Kidney epithelial cell (primary cell): ENCODE measurements at places on chromosomes 12 and 14.

DNA sequence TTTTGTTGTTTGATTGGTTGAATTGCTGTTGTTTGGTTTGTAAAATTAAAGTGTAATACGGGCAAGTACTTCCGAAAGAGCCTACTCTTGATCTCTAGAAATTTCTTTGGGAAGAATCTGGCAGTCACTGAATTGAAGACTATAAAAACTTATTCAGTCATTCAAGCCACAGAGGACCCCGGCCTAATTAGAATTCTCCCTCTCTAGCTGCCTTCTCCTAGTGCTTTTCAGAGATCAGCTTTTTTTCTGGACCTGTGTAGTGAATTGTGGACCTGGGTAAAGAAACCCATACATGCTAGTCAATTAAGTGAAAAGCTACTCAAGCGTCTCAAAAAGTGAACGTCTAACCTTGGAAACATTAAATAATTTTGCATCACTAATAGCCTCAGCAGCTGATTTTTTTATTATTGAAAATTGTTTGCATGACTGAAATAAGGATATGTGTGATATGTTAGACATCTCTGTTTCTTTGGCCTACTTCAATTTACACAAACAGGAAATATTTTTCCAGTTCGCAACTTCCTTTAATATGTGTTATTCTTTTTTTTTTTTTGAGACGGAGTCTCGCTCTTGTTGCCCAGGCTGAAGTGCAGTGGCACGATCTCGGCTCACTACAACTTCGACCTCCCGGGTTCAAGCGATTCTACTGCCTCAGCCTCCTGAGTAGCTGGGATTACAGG, 27.2 kb downstream of the EFCAB11 start:
- DNase-seq = no peak

- no peak for DNase-seq
Observed at GRCh38 chr12:60251091-60251490, 655.3 kb downstream of the SLC16A7 start.

- no peak for DNase-seq
Observed at GRCh38 chr14:82667501-82667900, 1133.8 kb upstream of the SEL1L start.

- DNase-seq = no peak
Observed at GRCh38 chr14:105830171-105830570, 303.8 kb downstream of the TMEM121 start.

DNA sequence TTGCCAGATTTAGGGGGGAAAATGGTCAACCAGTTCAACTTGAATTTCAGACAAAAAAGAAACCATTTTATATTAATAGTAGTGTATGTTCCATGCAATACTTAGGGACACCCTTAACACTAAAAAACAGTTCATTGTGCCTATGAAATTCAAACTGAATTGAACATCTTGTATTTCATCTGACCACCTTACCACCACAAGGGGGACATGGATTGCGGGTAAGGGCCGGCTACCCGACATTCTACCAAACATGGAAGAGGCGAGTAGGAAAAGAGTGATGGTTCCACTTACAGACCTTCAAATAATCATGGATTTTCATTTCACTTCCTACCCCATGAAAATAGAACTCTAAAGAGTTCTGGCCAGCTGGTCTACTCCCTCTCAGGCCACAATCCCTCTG, 10.3 kb upstream of the STK38L start:
- no peak for DNase-seq

- peak; percentile 93 for DNase-seq
Observed at GRCh38 chr12:114684098-114684869, at the start of gene TBX3. Gene TBX3 (minus strand): TSS chr12:114684175. CDS start chr12:114683200, 975 bp downstream.

DNA sequence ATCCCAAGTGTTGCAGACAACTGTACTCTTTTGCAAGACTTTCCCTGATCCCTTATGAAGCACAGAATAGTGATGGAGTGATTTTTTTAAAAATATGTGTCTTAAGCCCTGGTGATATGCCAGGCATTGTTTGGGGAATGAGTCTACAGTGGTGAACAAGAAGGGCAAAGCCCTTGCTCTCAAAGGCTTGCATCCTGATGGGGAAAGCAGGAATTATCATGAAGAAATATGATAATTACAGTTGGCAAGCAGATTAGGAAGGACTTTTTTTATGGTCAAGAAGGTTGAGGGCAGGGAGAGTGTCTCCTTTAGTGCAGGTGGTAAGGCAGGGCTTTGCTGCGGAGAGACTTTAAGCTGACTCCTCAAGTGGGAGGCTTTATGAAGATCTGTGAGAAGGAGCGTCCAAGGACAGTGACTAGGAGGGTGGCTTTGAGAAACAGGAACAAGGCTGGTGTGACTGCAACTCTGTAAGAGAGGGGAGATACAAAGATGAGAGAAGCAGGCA, 100.2 kb downstream of the SYNE2 start:
- no peak for DNase-seq

DNA sequence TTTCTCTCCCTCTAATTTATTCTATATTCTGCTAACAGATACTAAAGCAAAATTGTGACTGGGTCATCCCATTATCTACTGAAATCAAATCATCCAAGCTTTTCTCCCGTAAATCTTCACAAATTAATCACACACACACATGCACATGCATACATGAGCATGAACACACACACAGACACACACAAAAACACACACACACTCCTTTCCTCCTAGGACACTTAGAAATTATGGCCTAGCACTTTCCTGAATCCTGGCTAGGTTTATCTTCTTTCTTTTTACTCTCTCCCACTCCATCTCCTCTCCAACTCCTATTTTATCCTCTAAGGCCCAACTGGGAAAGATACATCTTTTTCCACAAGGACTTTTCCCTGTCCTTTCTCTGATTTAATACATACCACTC, 255.6 kb upstream of the G2E3 start:
- DNase-seq = no peak

GRCh38 chr14:64501411-64502171, 2.0 kb downstream of the ZBTB25 start:
- DNase-seq = no peak

- no peak for DNase-seq
Observed at GRCh38 chr12:105218434-105218833, 17.5 kb downstream of the APPL2 start.

- DNase-seq = no peak
Observed at GRCh38 chr14:67704484-67705089, 2.9 kb downstream of the RDH12 start.

DNA sequence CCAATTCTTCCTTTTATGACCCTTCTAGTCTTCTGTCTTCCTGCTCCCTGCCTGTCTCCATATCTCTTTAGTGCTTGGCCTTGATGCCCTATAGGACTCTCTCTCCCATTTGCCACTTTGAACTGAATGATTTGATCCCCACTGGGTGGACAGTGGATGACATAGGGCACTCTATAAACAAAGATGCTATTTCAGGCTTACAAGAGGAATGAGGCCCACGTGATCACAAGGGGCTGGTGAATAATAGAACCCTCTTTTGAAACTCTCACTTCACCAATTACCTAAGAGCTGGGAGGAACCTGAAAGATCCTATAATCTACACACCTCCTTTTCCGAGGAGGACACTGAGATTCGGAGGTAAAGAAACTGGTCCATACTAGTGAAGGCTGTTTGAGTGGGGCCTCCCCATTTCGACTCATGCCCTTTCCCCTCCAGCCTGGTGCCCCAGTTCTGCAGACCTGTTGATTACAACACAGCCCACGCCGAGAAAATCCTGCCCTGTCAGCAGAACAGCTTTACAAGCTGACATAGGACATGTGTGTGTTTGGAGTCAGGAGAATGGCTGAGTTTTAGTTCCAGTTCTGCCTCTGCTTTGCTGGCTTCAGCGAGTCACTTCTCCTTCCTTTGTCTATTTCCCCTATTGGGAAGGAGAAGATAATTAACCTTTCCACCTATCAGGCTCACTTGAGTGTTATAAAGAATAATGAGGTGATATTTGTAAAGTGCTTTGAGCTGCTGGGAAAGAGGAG, 400.3 kb downstream of the ZFP36L1 start:
- DNase-seq = no peak

DNA sequence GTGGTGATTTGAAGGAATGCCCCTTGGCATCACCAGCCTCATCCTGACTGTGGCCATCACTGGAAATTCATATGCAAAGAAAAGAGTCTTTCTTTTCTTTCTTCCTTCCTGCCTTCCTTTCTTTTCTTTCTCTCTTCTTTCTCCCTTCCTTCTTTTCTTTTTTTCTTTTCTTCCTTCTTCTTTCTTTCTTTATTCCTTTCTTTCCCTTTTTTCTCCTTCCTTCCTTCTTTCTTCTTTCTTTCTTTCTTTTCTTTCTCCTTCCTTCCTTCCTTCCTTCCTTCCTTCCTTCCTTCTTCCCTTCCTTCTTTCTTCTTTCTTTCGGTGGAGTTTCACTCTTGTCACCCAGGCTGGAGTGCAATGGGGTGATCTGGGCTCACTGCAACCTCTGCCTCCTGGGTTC, 58.0 kb upstream of the TMEM132D start:
- no peak for DNase-seq

- DNase-seq = no peak
Observed at GRCh38 chr12:43210485-43211192, 341.4 kb downstream of the ADAMTS20 start.

DNA sequence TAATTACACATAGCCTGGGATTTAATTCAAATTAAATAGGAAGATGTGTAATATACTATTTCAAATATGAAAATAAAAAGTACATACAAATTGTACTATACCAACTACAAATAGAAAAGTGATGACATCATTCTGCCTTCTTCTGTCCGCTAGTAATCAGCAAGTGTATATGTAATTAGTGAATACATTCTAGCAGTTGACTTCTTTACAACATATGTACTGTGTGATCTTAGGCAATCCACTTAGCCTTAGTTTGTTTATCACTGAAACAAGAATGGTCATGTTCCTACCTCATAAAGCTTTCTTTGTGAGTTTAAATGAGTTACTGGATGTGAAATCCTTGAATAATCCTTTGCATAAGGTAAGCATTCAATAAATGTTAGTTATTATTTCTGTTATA, 7.8 kb upstream of the LUM start:
- no peak for DNase-seq

- peak; percentile 32 for DNase-seq
Observed at GRCh38 chr14:66432334-66432733, 53.8 kb upstream of the CCDC196 start.

DNA sequence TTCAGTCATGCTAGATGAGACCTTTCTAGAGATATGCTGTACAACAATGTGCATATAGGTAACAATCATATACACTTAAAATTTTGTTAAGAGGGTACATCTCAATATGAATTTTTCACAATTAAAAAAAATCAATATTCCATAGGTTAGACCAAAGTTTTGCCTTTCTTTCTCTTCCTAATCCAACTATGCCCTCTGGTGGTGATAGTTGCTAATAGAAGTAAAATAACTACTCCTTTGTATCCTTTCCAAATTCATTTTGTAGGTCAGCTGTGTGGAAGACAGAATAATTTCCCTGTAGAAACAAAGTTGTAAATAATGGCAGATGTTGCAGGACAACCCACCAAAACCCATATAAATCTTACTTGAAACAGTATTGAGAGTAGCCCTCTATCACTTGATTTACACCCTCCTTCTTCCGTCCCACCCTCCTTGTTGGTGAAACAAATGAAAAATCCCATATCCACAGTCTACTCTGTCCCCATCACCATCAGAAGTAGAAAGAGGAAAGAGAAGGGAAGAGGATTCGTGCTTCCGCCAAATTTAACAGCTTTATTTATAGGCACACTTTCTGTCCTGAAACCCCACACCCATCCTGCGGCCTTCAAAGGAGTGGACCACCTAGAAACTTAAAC, 34.2 kb upstream of the KICS2 start:
- DNase-seq = no peak

DNA sequence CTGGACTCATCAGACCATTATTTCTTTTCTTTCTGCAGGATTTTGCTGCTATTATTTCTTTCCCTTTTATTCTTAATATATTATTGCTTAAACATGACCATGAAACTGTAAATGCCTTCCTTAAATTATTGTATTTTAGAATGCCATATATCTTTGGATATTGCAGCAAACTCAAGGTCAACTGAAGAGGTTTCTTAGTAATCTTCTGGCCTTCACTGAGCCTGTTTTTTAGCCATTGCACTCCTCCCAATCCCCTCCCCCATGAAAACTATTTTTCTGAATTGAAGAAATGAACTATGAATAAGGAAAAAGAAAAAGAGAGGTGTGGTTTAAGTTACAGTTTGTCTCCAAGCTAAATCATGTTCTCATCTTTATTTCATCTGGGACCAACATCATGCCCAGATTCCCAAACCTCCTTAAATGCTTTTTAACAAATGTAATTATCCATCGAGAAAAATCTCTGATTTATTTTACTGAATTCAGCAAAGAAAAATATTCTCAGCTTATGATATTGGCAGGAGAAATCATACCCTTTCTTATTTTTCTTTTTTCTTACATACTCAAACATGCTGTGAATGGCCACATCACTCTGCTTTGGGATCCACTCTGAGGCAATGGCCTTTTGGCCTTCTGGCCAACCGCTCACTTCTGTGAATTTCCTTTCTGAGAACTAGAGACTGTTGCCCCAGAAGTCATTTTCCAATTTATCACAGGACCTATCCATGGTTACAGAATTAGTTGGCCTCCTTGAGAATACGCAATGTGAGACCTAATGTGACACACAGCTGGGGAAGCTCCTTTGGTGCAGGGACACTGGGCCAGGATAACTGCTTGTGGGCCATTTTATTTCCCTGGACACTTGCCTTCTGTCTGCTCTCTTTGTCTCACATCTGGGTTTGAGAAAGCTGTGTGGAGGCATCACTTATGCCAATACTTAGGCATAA, 50.9 kb downstream of the IGF1 start:
- DNase-seq = no peak

- DNase-seq = no peak
Observed at GRCh38 chr12:84874125-84874824, 38.3 kb downstream of the SLC6A15 start.

DNA sequence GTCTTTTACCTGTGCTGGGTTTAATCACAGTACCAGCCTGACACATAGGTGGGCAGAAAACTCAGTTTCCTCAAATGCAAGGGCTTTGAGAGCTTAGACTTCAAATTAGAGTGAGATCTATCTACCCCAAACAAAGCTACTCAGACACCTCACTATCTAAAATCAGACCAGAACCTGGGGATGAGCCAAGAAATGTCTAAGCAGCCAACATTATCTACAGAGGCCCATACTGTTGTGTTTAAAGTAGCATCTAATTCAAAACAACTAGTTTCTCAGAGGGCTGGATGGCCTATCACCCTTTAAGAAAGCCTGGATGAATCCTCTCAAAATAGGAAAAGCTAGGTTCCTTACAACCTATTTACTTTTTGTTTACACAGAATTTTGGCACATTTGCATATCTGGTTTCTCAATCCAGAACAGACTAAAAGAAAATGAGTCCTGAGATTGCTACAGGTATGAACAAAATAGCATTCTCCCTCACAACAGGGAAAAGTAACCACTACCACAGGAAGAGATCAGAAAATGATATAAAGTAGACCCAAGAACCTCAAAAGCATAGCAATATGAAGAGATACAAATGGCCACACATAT, 142.4 kb downstream of the ZFP36L1 start:
- DNase-seq = no peak

- peak; percentile 93 for DNase-seq
Observed at GRCh38 chr14:89493877-89494634, 77.0 kb upstream of the FOXN3 start.

DNA sequence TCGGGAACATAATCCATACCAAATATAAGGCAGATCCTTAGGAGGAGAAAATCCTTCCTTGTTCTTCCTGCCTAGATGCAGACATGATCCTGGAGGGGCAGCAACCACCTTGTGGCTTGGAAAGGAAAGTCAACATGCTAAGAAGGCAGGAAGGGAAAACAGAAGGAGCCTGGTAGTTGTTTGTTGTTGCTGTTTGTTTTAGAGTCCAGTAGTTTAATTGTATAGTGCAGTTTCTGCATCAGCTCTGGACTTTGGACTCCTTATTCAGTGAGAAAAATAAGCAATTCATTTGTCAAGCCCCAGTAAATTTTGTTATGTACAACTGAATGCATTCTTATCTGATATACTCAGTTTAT, 45.7 kb upstream of the APPL2 start:
- no peak for DNase-seq
